ENCODE measurements at places on chromosomes 4 and X.
A peak's percentile ranks its signal among the peaks of the same experiment; 100 is the strongest.

- DNase-seq: peak; percentile 70
Measured at GRCh38 chrX:67604979-67605703, 61.3 kb downstream of the AR start.

DNA sequence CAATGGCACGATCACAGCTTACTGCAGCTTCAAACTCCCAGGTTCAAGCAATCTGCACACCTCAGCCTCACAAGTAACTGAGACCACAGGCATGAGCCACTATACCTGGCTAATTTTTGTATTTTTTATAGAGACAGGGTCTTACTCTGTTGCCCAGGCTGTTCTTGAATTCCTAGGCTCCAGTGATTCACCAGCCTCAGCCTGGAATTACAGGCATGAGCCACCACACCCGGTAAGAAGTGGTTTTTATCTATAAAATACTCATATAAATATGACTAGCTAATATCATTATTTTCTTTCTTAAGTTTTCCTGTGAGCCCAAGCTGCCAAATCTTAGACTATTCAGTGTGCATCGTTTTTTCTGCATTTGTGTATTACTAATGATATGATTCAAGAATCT lies 4.4 kb downstream of the SCFD2 start:
- no peak for DNase-seq

- DNase-seq: peak; percentile 40
Measured at GRCh38 chr4:7761720-7762119, 177.9 kb downstream of the AFAP1 start.

DNA sequence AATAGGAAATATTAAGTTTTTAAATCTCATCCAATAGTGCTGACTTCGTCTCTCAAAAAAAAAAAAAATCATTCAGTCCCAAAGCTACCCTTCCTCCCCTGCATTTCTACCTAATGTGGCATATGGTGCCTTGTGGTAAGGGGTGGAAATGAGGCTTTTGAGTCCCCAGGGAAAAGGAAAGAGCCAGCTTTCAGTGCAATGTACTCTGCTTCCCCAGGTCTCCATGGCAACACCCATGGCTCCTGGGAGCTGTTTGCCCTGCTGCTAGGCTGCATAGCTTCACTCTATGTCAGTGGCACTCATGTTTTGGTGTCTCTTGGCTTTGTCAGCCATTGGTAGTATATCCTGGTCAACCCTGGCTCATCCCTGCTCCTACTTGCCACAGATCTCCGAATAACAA lies 175.9 kb downstream of the SLC39A8 start:
- DNase-seq: no peak

- DNase-seq: no peak
Measured at GRCh38 chr4:53629296-53629695, 38.0 kb upstream of the LNX1 start.

DNA sequence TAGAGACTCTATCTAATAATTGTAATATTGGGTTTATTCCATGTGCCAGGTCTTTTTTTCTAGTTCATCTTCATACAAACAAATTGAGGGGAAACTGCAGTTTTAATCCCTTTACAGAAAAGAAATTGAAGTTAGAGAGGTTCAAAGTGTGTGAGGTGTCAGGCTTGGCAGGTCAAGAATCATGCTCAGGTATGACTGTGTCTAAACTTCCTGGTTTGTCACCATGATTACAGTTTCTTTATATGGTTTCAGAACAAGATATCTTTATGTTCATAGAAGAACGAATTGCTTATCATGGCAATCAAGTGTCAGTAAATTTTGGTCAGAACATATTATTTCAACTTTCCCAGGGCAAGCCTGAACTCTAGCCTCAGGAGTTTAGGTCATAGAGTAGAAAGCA lies 460.4 kb downstream of the RAPGEF2 start:
- no peak for DNase-seq

GRCh38 chr4:83022724-83023450 lies 12.1 kb upstream of the COPS4 start:
- DNase-seq: peak; percentile 42

GRCh38 chrX:112651766-112652165 lies 28.0 kb downstream of the LHFPL1 start:
- no peak for DNase-seq

DNA sequence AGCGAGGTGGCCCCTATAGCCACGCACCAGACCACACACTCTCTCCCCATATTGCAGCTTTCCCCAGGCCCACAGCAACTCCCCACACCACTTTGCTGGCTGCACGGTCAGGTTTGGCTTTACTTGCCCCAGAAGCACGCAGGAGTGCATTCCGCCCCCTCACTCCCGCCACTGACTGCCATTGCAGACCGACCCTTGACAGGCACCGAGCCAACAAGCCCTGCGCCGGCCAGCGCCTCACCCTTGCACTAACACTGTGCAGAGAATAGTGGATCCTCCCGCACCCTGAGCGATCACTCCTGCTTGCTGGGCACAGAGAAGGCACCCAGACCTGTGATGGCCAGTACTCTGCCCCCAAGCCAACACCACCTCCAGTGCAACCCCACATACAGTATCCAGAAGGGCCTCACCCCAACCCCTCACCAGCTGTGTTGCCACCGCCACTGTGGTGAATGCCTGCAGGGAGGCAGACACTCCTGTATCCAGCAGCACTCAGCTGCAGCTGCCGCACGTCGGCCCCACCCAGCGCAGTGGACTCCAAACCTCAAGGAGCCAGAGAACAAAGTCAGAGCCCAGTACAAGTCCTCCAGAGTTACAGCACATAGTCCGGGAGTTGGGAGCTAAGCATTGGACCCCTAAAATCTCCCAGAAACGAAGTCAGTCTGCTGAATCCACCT lies 28.6 kb upstream of the DIAPH2 start:
- no peak for DNase-seq

Data from kidney capillary endothelial cell (primary cell).